ENCODE measurements at places on chromosomes 3 and 15.
A peak's percentile ranks its signal among the peaks of the same experiment; 100 is the strongest.

- DNase-seq: peak; percentile 68
Observed at GRCh38 chr15:70101459-70102113, 3.9 kb upstream of the TLE3 start.

- DNase-seq: peak; percentile 78
Observed at GRCh38 chr15:82871832-82872484, 62.5 kb downstream of the WHAMM start.

- no peak for DNase-seq
Observed at GRCh38 chr3:130820976-130821375, 72.9 kb upstream of the ATP2C1 start.

DNA sequence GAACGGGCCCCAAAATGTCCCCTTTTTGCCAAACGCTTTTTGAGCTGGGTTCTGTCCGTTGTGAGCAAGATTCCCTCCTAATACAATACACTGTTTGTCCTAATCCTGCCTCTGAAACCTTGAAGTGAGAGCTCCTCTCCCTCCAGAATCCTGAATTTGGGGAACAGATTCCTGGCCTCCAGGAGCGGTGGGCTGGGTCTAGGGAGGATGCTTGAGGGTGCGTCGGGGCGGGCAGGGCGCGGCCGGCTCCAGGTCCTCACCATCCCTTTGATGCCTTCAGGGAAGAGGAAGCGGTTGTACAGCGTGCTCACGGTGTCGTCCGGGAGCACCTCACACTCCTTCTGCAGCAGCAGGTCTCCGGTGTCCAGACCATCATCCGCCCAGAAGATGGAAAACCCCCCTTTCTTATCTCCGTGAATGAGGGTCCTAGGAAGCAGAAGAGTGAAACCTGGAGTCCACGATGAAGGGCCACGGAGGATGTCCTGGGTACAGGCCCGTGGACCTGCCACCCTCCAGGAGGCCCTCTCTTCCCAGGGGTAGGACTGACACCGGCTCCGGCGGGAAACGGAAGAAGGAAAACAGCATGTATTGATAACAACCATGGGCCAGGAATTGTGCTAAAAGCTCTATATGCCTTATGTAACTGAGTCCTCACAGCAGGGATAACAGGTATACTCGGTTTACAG lies 23.2 kb downstream of the ALDH1L1 start:
- no peak for DNase-seq

GRCh38 chr15:35040339-35041255 lies 44.5 kb downstream of the NANOGP8 start:
- no peak for DNase-seq

Data from Karpas-422 (cell line).